Stimulated activated CD8-positive, alpha-beta memory T cell treated with anti-CD3 and anti-CD28 coated beads, Interleukin-15, amount 100 ng/mL, for 4 hours (primary cell): ENCODE measurements at places on chromosomes 12 and 14.

DNA sequence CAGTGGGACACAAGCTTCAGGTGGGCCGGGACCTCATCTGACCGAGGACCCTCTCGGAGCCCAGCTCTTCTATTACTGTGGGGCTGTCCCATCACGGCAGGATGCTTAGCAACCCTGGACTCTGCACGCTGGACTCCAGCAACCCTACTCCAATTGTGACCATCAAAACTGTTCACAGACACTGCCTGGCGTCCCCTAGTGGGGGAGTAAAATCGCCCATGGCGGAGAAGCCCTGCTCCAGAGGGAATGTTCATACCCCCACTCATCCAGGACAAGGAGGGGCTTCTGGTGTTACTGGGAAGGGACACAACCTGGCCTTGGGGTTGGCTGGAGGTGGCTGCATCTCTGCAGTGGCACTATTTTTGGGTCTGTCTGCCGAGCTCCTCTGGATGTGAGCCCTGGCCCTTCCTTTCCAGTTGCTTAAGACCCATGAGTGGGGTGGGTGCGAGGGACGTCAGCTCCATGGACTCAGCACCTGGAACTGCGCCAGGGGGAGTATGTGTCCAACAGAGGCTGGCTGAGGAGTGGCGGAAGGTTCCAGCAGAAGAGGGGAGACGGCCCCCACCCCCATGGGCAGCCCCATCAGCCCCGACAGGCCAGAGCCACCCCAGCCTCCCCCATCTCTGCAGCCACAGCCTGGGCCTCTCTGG, 103.8 kb downstream of the RFLNA start:
- no peak for DNase-seq

- no peak for DNase-seq
Observed at GRCh38 chr14:103724116-103724515, 8.5 kb downstream of the ZFYVE21 start.

- DNase-seq: no peak
Observed at GRCh38 chr12:79121486-79121885, 256.9 kb downstream of the SYT1 start.

GRCh38 chr12:69392179-69392928, 32.8 kb downstream of the YEATS4 start:
- DNase-seq: no peak

- no peak for DNase-seq
Observed at GRCh38 chr14:24372701-24373416, 4.9 kb downstream of the NFATC4 start.

- DNase-seq: no peak
Observed at GRCh38 chr14:37594971-37595808, at the start of the genes FOXA1 and TTC6. TSS of gene FOXA1 (minus strand) at chr14:37595249. CDS start at chr14:37594972, 277 bp downstream. TSS of gene TTC6 (plus strand) at chr14:37595629. CDS start at chr14:37622065, 26,436 bp downstream.

DNA sequence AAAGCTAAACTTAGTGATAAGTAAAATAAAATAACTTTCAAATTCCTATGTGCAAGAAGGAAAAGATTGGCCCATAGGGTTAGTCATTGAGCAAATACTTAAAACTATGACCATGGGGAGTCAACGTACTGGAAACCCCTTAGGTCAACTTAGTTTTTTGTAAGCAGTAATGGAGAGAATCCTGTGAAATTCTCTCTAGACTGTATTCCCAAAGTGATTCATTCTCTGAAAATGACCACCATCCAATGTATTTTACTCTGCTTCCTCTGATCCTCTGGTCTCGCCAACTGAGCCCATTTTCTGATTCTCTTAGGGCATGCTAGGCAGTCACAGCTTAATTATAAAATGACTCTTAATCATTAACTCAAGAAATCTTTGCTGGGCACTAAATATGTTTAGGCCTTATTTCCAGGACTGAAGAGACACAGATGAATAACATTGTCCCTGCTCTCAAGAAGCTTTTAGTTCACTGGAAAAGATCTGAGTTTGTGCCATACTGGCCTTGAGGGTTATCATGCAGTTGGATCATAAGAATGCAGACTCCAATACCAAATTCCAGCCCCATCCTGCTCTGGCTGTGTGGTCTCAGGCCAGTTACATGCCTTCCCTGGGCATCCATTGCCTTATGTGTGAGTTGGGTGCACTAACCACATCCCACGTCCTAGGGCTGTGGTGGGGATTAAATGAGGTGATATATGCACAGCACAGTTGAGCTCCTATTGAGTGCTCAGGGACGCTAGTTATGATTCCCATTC, 732.4 kb downstream of the AACS start:
- no peak for DNase-seq

DNA sequence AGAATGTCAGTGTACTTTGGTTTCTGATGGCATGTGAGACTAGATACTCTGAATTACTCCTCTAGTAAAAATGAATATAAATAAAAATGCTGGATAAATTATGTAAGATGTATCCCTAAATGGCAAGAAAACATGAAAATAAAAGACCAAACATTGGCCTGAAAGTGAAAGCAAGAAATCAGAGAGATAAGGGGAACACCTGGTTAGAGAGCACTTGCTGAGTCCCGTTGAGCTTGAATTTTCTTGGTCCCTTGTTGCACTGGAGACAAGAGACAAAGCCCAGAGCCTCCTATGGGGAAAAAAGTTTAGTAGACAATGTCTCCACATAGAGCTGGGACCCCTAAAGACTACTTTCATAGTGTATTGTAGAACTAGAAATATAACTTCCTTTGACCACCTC, 23.9 kb downstream of the RASSF8 start:
- DNase-seq: no peak

DNA sequence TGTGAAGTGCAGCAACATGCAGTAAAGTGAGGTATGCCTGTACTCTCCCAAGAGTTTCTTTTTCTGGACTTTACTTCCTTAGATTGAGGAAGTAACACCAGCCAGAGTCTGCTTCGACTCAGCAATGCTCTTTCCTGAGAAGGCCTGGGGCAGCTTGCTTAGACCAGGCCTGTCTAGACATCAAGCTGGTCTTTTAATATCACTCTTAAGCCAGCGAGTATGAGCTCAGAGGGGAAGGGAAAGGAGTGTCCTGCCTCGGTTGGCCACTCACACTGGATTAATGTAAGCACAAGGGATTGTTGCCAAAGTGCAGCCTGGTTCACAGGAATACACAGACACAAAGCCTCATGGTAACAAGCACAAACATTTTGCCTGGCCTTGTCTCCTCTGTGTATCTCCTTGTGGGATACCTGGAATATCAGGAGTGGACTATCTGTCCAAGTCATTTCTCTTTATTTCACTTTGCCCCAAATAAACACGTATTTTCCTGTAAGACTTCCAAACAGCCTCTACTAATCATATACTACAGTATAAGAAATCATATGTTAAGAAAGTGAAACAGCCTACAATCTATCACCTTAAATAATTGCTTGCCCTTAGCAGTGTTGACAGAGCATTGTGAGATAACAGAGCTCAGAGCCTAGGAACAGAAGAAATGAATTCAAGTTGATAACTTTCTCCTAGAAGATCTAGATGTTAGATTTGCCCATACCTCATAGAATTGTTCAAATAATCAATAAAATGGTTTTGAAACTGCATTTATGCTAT, 121.2 kb upstream of the DAAM1 start:
- DNase-seq: no peak

- no peak for DNase-seq
Observed at GRCh38 chr12:124874988-124875802, 11.5 kb upstream of the SCARB1 start.

DNA sequence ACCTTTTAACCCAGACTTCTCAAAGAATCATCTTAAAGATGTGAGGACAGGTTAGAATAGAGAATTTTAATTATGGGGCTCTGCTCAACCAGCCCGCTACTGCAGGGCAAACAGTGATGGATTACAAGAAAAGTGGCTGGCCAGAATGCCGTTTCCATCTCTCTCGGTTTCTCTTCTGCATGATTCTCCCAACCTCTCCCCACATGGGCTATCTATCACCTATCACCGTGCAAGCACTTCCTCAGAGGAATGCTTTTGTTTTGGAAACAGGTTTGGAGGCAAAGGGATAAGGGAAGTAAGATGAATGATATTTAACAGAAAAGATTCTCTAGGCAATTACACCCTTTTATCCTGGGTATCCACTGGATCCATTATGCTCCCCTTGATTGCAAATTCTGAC, 37.4 kb upstream of the PHC1 start:
- no peak for DNase-seq

DNA sequence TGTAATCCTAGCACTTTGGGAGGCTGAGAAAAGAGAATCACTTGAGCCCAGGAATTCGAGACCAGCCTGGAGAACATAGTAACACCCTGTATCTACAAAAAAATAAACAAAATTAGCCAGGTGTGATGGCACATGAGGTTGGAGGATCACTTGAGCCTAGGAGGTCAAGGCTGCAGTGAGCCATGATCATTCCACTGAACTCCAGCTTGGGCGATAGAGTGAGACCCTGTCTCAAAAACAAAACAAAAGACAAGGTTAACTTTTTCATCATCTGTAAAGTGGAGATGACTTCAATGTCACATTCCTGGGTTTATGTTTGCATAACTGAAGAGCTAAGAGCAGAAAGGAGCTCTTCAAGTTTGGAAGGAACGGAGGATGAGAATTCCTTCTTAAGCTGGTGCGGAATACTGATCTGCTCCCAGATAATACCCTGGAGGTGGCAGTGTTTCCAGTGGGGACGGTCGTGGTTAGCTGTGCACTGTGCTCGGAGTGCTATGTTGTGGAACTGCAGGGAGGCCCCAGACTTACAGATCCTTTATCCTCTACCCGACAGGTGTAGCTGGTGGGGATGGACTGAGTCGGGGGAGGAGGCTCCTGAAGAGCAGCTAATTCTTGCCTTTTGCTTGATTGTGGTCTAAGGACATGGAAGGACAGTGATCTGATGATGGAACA, 22.5 kb upstream of the BICD1 start:
- DNase-seq: no peak

- no peak for DNase-seq
Observed at GRCh38 chr12:32322354-32322753, 77.0 kb upstream of the FGD4 start.

DNA sequence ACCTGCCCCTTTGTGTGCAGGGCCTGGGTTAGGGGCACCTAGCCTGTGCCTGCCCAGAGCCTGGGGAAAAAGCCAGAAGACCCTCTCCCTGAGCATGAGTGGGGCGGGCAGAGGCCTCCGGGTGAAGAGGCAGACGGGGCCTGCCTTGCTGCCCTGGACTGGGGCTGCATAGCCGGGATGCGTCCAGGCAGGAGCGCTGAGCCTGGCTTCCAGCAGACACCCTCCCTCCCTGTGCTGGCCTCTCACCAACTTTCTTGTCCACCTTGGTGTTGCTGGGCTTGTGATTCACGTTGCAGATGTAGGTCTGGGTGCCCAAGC, 216.1 kb downstream of the TMEM121 start:
- no peak for DNase-seq

DNA sequence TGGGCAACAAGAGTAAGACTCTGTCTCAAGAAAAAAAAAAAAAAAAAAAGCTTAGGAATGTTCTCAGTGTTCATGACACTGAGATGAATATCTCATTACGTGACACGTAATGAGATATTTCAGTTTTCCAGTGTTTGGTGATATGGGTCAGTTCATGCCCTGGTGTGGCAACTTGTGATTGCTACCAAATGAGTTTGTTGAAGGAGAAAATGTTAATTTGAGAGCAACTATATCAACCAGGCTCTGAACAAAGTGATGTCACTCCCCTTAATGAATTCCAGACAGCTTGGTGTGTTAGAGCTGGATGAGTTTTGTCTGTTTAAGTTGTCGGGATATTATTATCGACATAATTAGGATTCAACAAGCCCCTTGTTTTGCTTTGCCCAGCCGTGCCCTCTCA, 211.7 kb downstream of the DPF3 start:
- no peak for DNase-seq

DNA sequence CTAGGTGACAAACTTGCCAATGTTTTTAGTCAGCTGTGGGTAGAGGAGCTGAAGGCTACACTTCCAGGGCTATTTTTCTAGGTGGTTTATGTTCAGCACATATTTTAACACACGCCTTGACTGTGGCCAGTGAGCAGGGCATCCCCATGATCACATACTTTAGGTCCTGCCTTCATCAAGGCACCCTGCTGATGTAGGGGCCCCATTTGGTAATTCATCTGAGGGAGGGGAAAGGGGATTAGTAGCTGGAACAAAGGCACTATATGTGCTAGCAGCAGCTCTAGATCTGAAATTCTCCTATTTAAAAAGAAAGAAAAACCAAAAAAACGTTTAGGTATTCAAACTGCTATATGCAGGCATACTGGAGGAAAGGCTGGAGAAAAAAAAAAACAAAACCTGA, 14.5 kb downstream of the EGLN3 start:
- DNase-seq: no peak

DNA sequence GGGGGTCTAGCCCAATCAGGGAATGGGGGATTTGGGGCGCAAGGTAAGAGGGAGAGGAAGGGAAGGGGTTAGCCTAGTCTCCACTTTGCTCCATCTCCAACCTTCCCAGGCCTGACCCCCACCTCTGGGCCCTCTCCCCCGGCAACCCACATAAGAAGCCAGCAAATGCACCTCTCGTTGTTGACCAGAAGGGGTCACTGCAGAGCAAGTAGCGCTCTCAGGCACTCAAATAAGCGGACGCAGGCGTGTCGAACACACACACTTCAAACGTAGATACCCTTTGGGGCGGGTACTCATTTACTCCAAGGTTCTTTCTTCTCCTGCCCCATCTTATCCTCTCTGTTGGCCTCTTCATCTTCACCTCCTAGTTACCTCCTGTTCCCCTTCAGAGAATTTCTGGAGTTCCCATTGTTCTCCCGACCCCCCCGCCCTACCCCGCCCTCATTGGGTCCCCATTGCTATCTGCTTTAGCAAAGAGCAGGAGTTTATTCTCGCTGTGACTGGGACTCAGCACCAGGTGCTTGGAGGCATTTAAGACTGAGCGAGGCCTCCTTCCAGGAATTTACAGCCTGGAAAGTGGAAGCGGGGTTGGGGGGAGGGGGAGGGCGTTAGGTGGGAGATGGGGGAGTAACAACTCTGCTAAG, 1.5 kb upstream of the SRRM4 start:
- DNase-seq: no peak

GRCh38 chr12:95200128-95200894, 17.0 kb downstream of the FGD6 start:
- no peak for DNase-seq

- no peak for DNase-seq
Observed at GRCh38 chr12:6095269-6095668, 29.2 kb downstream of the VWF start.

GRCh38 chr12:124391340-124392261, 96.7 kb downstream of the RFLNA start:
- peak; percentile 32 for DNase-seq

- no peak for DNase-seq
Observed at GRCh38 chr12:80937391-80938238, at the start of gene LIN7A. TSS of gene LIN7A (minus strand) at chr12:80937934. CDS start at chr12:80937722, 212 bp downstream.

- no peak for DNase-seq
Observed at GRCh38 chr14:59377491-59377890, 87.7 kb downstream of the GPR135 start.

- no peak for DNase-seq
Observed at GRCh38 chr12:25745281-25745680, 192.2 kb upstream of the LMNTD1 start.
